ENCODE measurements at places on chromosomes 4 and X. TPM values are rescaled to one million over a fixed set of nuclear protein-coding genes. Genes with fewer than 3 reads are reported as not detected.

GRCh38 chrX:15749642-15750610 is 11.9 kb downstream of the CA5B start:
- DNase-seq: no peak

FHL1 gene
- 67.9 TPM for total RNA-seq

- no peak for DNase-seq
Observed at GRCh38 chr4:174628191-174628590, 105.9 kb upstream of the HPGD start.

DNA sequence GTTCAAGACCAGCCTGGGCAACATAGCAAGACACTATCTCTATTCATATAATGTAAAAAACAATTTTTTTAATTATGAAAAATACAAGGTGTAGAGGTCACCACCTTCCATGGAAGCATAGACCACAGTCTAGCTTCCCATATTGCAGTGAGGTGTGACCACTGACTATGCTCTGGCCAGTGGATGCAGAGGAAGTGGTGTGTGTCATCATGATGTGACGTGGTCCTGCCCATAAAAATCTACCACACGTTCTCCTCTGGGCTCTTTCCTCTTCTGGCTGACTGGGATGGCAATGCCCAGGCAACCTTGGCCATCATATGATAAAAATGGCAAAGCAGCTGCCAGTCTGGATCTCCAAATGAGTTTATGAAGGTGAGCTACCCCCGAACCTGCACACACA is 65.7 kb downstream of the RBM47 start:
- no peak for DNase-seq

- DNase-seq: no peak
Observed at GRCh38 chr4:5469861-5470260, 238.5 kb downstream of the EVC2 start.

DNA sequence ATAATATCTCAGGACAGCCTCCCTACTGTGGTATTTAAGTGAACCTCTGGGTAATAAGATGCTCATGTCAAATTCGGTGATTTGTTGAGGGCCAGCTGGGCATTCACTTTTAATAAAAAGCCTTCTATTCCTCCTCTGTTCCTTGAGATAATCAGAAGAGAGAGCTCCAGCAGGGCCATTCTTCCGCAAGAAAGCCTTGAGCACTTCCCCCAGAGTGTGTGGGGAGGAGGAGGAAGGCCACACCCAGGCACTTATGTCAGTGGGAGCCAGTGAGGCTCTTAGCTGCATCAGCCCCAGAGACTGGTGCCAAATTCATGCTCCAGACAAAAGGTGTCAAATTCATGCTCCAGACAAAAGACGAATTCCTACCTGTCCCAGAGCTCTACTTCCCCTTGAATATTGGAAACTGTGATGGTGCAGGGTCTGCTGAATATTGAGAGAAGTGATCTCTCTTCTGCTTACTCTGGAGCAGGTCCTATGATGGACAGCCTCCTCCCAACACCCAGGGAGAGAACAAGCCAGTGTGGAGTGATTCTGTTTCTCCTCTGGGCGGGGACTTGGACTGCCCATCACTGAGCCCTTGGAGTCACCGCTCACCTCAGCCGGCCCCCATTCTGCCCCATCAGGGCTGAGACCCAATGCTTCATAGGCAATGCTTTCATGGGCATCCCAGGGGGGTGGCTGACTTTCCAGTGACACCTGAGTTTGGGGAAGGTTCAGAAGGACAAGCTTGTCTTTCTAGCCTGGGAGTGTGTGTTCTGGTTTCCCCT is 68.1 kb downstream of the FHDC1 start:
- no peak for DNase-seq

GRCh38 chr4:187999406-187999932 is 3.9 kb downstream of the ZFP42 start:
- no peak for DNase-seq

DNA sequence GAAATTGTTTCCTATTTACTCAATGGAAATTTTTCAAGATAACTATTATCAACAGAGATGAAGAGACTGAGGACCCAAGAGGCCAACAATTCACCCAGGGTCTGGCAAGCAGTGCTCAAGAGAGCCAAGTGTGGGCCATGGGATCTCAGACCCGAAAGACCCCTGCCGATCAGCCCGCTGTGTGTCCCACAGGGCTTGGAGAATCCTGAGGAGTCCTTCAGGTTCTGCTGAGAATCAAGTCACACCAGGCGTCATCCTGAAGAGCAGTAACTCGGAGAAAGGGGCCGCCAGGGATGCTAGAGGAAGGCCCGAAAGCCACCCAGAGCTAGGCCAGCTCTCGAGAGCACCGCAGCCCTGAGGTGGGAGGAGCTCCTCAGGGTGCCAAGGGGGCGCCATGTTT is 48.7 kb downstream of the FGFRL1 start:
- no peak for DNase-seq

GAB1 gene
- total RNA-seq: 2.8 TPM

- DNase-seq: no peak
Observed at GRCh38 chrX:70476934-70477733, 32.5 kb downstream of the DLG3 start.

DNA sequence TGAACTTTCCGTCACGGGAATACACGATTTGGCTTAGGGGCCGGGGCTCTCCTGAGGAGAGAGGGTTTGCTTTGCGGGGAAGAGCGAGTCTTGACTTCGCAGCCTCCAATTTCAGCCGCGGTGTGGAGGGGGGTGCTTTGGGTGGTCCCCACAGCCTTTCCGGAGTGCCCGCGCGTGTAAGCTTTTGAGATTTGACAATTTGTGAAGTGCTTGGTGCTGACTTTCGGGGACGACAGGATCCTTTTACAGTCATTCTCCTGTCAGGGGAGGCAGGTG is 355 bp downstream of the SCML1 start:
- no peak for DNase-seq

- DNase-seq: no peak
Observed at GRCh38 chrX:15745179-15745578, 7.1 kb downstream of the CA5B start.

DNA sequence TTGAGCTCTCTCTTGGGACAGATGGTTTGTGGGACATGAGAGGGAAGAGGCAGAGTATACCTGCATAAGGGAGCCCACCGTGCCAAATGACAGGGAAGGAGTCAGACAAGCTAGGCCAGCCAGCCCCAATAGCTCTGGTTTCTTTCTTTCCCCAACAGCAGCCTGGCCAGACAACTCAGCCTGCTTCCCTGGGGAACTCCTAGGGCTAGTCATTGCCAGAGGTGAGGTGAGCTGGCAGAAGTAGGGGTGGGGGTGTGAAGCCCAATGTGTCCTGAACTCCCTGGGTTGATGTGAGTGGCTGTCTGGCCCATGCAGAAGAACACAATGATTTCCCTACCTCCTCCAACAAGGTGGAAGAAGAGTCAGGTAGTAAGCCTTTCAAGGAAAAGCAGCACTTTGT is 135.5 kb downstream of the AMMECR1 start:
- DNase-seq: no peak

CHRNA9 gene
- total RNA-seq: not detected

GRCh38 chrX:150310417-150310816 is 52.7 kb upstream of the MAMLD1 start:
- DNase-seq: no peak

- no peak for DNase-seq
Observed at GRCh38 chr4:8570201-8570600, 10.0 kb upstream of the GPR78 start.

GDI1 gene
- 317 TPM for total RNA-seq

DNA sequence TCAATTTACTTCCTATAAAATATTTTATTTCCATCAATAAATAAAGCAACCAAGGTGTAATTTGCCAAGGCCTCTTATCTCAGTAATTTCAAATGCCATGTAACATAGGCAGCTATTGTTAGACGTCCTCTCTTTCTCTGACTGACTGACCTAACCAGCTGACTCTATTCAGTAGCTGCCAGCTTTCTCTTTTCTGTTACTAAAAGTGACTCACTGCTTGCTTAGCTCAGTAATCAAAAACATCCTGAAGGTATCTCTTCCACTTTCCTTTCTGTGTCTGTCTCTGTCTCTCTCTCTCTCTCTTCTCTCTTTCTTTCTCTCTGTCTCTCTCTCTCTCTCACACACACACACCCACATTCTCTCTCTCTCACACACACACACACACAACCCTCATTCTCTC is 134.2 kb downstream of the SPOCK3 start:
- peak; percentile 65 for DNase-seq

DNA sequence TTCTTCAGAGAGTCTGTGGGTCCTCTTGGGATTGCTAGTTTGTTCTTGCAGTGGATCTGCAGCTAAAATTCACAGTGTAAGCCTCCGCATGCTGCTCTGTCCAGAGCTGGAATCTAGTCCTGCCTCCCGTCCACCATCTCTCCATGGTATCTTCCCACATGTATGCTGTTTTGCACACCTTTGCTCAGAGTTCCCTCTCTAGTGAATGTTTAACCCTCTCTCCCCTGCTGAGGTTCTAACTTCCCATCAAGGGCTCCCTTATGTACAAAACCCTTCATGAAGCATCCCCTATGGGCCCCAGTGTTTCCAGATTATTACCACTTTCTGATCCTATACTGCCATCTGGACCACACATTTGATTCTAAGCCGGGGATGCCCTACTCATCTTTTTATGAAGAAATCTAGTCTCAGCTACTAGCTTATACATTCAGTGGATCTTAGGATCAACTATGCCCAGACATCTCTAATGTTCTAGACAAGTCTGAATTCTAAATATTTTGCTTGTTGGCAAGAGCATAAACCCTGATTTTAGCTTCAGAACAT is 157.3 kb downstream of the CPEB2 start:
- DNase-seq: no peak

TECRL gene
- total RNA-seq: not detected

DNA sequence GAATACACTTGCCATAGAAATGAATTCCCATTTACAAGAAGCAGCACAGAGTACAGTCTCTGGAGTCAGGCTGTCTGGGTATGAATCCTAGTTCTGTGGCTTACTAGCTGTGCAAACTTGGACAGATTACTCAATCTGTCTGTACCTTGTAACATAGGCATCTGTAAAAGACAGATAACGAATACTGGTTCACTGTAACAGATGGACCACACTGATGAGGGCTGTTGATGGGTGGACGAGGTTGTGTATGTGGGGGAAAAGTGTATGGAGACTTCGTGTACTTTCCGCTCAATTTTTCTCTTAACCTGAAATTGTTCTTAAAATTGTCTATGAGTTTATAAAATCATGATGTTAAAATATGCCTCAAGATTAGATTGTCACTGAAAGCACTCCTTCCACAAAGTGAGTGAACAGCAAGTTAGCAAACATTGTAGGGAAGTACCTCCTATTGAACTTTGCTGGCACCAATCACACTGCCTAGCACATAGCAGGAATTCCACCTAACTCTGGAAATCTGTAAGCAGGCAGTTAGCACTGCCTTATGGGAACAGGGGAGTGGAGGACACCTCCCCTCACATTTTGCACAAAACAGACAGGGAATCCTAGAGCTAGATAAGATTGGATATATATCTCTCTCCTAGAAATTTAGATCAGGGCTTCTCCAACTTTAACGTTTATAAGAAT is 6.5 kb upstream of the EXOSC9 start:
- no peak for DNase-seq

DNA sequence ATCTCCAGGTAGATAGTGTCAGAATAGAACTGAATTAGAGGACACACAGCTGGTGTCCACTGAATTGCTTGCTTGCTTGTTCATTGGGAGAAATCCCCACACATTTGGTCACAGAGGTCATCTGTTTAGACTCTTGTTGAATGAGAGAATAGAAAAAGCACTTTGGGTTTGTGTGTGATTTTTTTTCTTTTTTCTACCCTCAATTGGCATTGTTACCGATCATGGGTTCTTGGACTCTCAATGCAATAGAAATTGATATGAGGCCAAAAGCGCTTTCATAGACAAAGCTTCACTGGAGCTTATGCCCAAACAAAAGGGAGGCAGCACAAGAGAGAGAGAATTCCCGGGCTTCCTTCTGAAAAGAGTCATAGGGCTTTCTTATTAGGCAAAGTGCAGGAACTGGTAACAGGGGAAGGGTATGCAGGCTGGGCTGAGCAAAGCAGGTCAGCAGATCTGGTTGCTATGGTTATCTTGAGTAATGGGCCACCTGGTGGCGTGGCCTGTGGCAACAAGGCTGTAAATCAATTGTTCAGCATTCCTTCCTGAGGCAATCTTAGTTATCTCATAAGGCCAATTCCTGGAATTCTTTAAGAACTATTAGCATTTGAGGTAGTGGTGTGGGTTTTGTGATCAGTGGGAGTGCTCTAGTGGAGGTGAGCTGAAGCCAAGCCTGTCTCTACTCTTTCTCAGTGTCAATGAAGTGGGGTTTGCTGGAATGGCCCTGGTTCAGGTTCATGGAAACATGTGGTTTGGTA is 5.3 kb upstream of the GPR82 start:
- DNase-seq: no peak

DNA sequence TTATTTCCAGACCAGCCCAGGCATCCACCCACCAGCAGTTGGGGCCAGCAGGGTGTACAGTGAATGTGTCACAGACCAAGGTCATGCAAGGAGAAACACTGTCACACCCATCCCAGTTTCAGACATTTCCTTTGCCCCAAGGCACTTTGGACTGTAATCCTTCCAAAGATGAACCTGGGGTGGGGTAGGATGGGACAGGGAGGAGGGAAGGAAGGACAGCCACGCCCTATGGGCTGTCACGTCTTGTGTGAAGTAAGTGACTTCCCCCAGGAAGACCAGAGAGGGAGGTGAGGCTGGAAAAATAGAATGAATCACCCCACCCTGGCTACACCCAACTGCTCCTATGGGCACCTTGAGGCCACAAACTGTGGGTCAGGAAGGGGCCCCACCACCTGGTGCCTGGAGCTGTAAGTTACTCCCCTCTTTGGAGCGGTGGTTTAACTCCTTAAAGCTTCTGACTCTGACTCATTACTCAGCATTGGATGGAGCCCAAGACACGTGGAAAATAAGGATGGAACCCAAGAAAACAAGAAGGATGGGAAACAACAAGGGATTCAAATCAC is 349.9 kb upstream of the KLF3 start:
- no peak for DNase-seq

GRCh38 chr4:102586644-102587021 is 85.5 kb downstream of the NFKB1 start:
- no peak for DNase-seq

DNA sequence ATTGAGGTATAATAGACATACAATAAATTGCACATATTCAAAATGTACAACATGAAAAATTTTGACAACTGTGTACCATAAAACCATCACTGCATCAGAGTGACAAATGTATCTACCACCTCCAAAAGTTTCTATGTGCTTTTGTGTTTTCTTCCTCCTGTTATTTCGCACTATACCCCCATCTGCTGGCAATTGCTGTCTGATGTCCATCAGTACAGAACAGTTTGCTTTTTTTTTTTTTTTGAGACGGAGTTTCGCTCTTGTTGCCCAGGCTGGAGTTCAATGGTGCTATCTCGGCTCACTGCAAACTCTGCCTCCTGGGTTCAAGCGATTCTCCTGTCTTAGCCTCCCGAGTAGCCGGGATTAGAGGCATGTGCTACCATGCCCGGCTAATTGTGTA is 154.3 kb upstream of the GIMD1 start:
- DNase-seq: no peak

DNA sequence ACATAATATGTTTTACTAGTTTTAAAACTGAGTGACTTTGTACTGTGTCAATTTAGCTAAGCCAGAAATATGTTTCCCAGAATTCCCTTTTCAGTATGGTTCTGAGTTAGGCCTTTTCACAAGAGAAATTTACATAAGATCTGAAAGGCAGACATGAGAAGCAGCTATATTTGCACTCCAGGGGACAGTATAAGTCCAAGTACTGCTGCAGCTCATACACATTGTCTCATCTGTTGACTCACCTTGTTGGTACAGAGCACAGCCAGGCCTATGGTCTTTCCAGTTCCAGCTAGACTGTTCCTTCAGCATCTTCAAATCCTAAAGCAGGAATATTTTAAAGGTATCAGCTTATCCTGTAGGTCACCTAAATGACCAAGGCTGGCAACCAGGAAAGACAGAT is 53.5 kb downstream of the BMP3 start:
- DNase-seq: peak; percentile 17

UGT2B11 gene
- not detected for total RNA-seq

- DNase-seq: no peak
Observed at GRCh38 chr4:42600578-42600977, 56.3 kb downstream of the ATP8A1 start.

TMEM31 gene
- total RNA-seq: not detected
